ENCODE measurements at places on chromosomes 4 and X.

GRCh38 chrX:9997524-9997923 lies 30.4 kb downstream of the CLDN34 start:
- DNase-seq, result no peak

DNA sequence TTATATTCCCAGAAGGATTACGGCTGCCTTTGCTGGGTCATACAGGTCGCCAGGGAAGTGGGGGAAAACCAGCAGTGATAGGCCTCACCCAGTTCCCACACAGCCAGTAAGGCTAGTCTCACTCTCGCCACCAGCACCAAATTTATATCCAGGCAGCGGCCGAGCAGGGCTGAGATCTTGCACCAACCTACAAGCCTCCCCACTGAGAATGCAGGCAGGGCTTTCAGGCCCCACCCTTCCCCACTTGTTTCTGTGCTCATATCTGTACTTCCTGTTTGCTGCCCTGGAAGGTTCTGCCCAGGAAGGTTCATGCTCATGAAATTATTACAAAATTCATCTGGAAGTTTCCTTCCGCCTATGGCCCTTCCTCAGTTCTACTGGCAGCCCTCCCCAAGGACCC lies 179.7 kb downstream of the STIM2 start:
- DNase-seq, result no peak

DNA sequence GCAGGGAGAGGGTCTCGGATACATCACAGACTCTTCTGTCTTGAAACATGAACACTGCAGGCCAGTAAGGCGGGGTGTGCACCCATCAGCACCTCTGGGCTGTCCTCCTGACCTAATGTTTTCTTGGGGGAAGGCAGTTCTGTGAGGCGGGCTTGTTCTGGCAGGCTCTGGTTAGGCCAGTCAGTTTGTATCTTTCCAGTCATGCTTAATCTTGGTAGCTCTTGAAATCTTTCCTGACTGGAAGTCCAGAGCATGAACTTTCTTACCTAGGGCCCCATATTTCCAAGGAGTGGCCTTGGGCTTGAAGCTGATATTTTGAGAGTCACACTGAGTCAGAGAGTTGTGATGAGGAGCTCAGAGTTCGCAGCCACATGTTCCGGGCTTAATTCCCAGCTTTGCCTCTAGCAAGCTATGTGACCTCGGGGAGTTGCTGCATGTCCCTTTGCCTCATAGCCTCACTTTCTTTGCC lies 54.2 kb upstream of the RASSF6 start:
- DNase-seq, result no peak

GRCh38 chrX:133726211-133726630 lies 259.2 kb downstream of the GPC3 start:
- DNase-seq, result peak; percentile 0

- no peak for DNase-seq
These were observed 35.9 kb downstream of the AFF1 start for GRCh38 chr4:86970447-86971354.

GRCh38 chr4:57093845-57094831 lies 16.0 kb downstream of the IGFBP7 start:
- DNase-seq, result no peak

DNA sequence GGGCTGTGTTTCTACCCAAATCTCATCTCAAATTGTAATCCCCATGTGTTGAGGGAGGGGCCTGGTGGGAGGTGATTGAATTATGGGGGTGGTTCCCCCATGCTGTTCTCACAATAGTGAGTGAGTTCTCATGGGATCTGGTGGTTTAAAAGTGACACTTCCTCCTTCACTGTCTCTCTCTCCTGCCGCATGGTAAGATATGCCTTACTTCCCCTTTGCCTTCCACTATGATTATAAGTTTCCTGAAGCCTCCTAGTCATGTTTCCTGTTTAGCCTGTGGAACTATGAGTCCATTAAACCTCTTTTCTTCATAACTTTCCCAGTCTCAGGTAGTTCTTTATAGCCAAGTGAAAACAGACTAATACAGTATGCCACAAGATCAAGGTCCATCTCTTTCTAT lies 70.0 kb upstream of the MSX1 start:
- DNase-seq, result peak; percentile 20

DNA sequence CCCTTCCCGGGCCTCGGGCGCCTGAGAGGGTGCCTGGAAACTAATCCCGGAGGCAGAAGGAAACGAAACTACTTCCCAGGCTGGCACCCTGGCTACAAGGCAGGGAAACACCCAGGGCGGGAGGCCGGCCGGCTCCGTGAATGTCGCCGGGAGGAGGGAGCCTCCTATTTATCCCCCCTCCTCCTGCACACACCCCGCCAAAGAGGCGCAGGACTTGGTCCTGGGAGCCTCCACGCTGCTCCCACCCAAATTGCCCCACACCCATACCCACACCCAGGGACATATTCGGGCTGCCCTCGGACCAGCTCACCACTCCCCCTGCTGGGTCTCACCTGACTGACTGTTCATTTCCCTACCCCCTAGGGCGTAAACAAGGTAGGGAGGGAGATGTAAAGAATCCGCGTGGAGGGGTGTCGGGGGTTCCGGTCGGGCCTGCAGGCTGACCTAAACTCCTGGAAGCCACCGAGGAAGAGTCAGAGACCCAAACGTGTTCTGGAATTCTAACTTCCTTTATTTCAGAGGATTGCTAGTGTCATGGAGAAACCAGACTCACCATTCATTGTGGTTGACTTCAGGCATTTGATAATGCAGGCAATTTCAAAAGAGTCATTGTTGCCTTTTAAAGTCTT lies at the start of gene BTC:
Gene BTC (minus strand): TSS at position 142 of the 629 bp plus-strand sequence. CDS start 198 bp downstream, outside the sequence.
- no peak for DNase-seq

- DNase-seq, result no peak
These were observed 113.2 kb upstream of the RBPJ start for GRCh38 chr4:26207631-26208030.

DNA sequence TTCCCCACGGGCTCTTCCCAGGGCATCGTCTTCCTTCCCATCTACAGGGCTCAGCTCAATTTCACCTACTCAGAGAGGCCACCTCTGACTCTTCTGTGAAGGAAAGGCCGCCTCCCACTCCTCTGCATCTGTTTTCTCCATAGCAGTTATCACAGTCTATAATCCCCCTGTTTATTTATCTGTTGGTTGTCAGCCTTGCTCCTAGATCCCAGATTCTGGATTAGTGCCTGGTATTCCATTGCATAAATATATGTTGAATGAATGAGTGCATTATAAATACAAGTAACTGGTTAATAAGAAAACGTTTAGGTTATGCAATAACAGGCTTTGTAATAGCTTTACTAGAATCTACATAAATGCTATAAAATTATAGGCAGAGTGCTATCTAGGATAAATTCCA lies 52.9 kb downstream of the NSG1 start:
- no peak for DNase-seq

DNA sequence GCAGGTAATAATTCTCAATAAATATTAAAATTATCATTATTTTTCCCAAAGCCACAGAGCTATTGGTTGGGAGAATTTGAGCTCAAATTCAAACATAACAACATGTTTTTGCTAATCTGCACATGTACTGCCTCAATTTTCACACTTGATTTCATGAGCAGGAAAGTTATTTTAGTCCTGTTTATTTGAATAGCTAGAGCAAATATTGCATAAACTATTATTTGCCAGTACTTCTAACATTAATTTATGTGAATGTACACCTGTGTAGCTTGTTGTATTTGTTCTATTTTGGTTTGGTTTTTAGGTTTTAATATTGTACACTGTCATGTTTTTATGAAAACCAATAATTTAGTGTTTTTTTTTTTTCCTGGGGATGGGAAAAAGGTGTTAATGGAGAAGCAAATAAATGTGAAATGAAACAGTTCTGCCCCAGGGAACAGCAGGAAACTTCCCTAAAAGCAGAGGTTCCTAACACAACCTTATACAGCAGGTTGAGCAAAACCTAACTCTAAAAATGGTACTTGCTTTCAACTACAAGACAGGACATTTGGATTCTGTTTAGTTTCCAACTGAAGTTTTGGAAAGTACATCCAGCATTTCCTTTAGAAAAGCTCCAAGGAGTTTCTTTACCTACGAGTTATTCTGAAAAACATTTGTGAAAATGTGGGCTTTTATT lies 99.4 kb downstream of the SYNPO2 start:
- no peak for DNase-seq

- no peak for DNase-seq
These were observed 8.1 kb downstream of the LAMTOR3 start for GRCh38 chr4:99886146-99886545.

DNA sequence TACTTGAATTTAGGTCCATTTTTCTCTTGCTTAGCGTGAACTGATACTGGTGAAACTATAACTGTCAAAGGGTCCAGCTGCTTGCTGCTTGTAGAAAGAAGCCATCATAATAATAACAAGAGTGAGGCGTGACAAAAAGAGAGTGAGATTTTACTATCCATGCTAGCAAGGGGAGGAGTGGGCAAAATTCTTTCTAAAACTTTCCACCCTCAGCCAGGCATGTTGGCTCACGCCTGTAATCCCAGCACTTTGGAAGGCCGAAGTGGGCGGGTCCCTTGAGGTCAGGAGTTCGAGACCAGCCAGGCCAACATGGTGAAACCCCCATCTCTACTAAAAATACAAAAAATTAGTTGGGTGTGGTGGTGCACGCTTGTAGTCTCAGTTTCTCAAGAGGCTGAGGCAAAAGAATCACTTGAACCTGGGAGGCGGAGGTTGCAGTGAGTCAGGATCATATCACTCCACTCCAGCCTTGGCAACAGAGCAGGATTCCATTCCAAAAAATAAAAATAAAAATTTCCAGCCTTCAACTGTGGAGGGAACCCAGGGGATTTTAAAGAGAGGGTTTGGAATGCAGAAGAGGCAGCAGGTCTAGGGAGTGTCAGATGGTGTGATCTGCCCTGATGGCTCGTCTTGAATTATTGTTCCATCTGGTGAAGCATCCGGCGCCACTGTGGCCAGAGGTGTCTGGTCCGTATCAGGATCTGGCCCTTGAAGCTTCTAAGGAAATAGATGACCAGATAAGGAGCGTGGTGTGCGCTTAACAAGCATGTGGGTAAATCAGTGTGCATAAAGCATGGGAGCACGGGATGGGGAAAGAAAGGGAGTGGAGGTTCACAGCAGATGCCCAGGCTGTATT lies 51.8 kb downstream of the LRP2BP start:
- no peak for DNase-seq

DNA sequence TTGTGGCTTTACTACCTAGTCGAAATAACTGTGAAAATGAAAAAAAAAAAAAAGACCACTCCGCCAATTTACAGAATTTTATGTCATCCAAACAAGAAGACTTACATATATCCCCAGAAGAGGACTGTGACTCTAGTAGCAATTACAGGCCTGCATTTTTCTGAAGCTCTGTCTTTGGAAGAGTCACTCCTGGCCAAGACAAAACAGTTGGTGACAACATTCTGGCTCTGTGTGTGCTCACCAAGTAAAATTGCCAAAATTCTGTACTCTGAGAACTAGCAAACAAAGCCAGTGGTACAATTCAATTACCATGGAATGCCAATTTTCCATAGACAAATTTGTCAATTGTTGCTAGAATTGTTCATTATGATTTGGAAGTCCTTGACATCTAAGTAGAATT lies 311.1 kb downstream of the PDGFC start:
- no peak for DNase-seq

- no peak for DNase-seq
These were observed 103.6 kb downstream of the PRKX start for GRCh38 chrX:3609810-3610209.

DNA sequence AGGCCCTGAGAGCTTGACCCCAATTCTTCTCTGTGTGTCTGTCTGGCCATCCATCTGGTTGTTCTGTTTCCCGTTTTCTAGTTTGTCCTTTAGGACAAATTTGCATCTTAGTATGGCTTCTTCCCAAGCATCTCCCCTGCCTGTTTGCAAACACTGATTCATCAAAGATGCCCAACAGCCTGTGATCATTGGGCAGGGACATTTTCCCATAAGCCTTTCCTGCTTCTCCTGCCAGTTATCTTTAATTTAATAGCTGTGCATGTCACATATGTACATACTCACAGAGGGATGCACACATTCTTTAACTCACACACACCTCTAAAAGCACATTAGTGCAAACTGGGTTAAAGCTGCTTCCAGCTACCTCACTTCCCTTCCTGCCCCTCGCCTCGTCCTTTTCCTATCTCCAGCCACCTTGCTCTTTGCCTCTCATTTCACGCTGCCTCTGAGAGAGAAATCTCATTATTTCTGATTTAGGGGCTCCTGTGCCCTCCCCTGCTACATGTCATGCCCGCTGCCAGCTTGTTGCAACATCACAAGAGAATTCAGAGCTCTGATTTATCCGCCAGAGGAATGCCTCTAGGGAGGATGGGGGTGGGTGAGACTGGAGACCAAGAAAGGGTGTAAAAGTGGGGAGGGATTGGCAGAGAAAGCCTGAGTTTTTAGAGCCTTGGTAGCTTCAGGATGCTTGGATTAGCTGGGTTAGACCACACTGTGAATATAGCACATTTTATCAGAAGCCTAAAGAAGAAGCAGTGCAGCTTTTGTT lies 100.6 kb downstream of the NHS start:
- DNase-seq, result no peak

DNA sequence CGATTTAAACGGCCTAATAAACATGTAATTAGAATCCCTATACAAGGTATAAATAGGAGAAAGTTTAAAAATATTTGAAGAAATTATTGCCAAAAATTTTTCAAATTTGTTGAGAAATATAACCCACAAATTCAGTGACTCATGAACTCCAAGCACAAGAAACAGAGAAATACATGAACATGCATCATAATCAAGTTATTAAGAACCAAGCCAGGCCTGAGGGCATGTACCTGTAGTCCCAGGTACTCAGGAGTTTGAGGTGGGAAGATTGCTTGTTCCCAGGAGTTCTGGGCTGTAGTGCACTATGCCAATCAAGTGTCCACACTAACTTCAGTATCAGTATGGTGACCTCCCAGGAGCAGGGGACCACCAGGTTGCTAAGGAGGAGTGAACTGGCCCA lies 341.9 kb downstream of the CAMK2D start:
- no peak for DNase-seq

- DNase-seq, result no peak
These were observed 61.8 kb downstream of the RHOH start for GRCh38 chr4:40258627-40259026.

DNA sequence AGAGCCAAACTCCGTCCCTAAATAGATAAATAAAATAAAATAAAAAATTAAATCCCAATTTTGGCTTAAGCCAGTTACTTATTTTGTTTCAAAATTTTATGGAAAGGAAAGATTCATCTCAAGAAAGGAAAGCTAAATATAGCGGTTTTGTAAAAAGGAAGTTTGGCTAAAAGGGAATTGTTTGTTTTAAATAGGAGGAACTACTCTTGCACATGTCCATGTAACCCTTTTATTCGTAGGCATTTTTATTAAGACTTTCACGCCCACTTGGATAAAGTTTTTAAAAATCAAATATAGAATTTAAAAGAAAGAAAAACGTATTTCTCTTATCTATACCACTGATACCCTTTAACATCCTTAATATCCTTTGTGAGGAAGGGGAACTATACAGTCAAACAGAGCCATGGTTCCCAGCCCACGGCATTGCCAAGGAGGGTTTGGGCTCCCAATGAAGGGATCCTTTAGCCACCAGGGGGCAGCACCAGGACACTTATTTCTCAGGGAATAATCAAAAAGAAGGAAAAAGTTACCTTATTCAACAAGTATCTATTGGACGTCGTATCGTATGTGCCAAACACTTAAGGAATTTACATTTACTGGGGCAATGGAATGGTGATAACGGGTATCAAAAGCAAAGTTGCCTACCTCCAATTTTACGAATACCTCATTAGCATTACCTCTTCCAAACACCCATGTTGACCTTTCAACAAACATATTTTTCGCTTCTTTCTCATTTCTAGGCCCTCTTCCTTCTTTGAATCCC lies 27.7 kb downstream of the CDKN2AIP start:
- DNase-seq, result peak; percentile 93

- peak; percentile 43 for DNase-seq
These were observed 45.3 kb downstream of the MMRN1 start for GRCh38 chr4:89939994-89940393.

All from OCI-M1 (cell line).